GM12864 (cell line): ENCODE measurements at places on chromosomes 3 and 15.

GRCh38 chr3:59460068-59460467 lies 410.2 kb upstream of the CFAP20DC start:
- no peak for DNase-seq

DNA sequence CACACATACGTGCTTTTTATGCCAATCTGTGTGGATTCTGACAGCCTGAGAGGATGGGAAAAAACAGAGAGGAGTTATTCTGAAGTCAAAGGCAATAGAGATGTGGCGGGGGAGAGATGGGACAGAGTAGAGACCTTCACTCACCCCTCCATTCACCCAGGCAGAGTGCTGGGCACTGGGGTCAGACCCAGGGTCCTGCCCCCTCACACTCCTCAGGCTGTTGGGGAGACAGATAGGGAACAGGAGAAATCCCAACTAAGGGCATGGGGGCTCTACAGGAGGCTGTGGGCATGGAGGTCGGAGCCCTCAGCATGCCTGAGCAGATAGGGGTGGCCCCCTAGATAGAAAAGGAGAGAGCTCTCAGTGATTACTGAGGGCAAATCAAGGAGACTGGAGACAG lies 30.3 kb downstream of the SLC22A14 start:
- DNase-seq = no peak

GRCh38 chr15:55420171-55420866 lies 12.0 kb downstream of the PIERCE2 start:
- DNase-seq = no peak

- no peak for DNase-seq
These were observed 49.1 kb upstream of the TLE3 start for GRCh38 chr15:70146771-70147170.

DNA sequence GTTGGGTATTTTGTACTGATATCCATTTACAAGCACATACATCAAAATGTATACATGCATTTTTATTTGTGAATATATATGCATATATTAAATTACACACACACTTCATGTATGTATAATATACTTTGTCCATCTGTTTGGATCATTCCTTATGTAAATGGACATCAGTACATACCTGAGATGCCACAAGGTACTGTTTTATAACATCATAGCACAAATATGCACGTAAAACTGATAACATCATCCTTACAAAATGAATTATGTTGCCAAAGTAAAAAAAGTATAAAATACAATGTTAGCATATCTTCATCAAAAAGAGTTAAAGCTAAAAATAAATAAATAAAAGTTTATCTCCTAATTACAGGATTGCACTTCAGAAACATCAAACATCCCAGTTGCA lies 634.8 kb upstream of the UBE2E2 start:
- DNase-seq = no peak

- no peak for DNase-seq
These were observed 5.6 kb downstream of the FES start for GRCh38 chr15:90889736-90890456.

DNA sequence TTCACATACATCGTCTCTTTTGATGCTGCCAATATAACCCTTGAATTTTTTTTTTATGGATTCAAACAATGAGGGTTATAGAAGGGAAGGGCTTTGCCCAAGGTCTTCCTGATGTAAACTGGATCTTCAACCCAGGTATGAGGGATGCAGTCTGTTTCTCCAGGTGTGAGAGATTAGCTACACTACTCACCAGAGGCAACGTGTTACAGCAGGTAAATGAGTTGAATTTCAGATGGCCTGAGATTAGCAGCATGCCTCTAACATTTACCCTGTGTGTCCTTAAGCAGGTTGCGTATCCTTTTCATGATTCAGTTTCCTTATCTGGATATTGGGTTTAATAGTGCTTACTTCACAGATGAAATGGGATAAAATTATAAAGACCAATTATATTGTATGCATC lies 1.9 kb downstream of the RTP4 start:
- DNase-seq = no peak

DNA sequence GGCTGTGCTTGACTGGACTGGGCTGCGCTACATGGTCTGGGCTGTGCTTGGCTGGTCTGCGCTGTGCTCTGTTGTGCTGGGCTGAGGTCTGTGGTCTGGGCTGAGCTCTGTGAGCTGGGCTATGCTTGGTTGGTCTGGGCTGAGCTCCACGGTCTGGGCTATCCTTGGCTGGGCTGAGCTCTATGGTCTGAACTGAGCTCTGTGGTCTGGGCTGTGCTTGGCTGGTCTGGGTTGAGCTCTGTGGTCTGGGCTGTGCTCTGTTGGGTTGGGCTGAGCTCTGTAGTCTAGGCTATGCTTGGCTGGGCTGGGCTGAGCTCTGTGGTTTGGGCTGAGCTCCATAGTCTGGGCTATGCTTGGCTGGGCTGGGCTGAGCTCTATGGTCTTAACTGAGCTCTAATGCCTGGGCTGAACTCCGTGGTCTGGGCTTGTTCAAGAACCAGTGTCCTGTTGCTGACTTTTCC lies 92.0 kb downstream of the PLXNA1 start:
- peak; percentile 80 for DNase-seq

GRCh38 chr3:140910860-140911259 lies 30.8 kb upstream of the SLC25A36 start:
- DNase-seq = no peak

GRCh38 chr3:125211523-125212090 lies 941 bp downstream of the SLC12A8 start:
- no peak for DNase-seq

GRCh38 chr3:128285042-128285966 lies 132.0 kb downstream of the EEFSEC start:
- DNase-seq = no peak

- no peak for DNase-seq
These were observed 44.0 kb downstream of the CHSY1 start for GRCh38 chr15:101207867-101208288.

- no peak for DNase-seq
These were observed 8.7 kb upstream of the GP9 start for GRCh38 chr3:129051871-129052340.

GRCh38 chr3:52682016-52682415 lies 3.7 kb downstream of the PBRM1 start:
- DNase-seq = no peak

GRCh38 chr3:20680990-20681628 lies 495.1 kb upstream of the SGO1 start:
- no peak for DNase-seq

- DNase-seq = no peak
These were observed 95.2 kb downstream of the PLSCR2 start for GRCh38 chr3:146374146-146374545.

- DNase-seq = no peak
These were observed 5.4 kb upstream of the SETD5 start for GRCh38 chr3:9392041-9392440.

GRCh38 chr3:51712511-51712931 lies 5.7 kb downstream of the GRM2 start:
- no peak for DNase-seq

DNA sequence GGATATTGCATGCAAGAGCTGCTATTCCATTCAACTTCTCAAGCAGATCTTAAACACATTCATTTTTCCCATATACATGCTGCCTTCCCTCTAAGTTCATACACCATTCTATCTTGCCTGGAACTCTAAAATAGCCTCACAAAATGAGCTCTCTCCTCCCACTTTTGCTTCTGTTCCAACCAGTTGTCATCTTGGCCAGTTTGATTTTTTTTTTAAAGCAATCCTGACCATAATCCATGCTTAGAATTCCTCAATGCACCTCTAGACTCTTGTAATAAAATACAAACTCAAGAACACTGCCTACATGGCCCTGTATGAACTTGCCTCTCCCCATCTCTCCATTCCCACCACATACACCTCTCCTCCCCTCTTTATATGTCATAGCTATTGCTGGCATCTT lies 68.6 kb upstream of the NPHP3 start:
- no peak for DNase-seq

GRCh38 chr3:119586733-119587172 lies 7.5 kb downstream of the ADPRH start:
- no peak for DNase-seq

- no peak for DNase-seq
These were observed 2.9 kb upstream of the GMNC start for GRCh38 chr3:190865419-190865818.

- DNase-seq = no peak
These were observed 72.4 kb downstream of the LDHAL6B start for GRCh38 chr15:59279023-59279422.

GRCh38 chr3:141940194-141940776 lies 63.8 kb downstream of the ATP1B3 start:
- no peak for DNase-seq

- no peak for DNase-seq
These were observed 941 bp downstream of the ZBED2 start for GRCh38 chr3:111594205-111594604.

DNA sequence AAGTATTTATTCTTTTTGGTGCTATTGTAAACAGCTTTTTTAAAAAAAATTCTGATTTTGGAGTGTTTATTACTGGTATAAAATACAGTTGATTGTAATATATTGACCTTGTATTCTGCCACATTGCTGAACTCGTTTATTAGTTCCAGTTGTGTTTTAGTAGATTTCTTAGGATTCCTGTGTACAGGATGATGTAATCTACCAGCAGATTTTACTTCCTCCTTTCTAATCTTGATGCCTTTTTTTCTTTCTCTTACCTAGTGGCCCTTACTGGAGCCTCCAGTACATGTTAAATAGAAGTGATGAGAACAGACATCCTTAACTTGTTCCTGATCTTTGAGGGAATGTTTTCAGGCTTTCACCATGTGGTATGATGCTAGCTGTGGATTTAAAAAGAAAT lies 70.4 kb upstream of the KY start:
- no peak for DNase-seq

DNA sequence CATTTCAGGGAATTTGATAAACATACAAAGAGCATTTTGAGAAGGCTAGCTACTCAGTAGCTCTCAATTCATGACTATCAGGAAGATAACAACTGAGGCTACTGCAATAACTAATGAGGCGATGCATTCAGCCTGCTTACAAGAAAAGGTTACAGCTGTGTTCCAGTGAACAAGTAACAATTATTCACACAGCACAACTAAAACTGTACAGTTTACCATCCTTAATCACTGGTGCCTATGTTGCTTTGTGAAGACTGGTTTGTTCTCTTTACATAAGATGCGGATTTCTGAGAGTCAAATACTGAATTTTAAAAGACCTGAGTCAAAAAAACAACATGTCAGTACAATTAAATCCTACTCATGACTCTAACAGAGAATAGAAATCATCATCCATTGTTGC lies 526.3 kb downstream of the OTOL1 start:
- no peak for DNase-seq

GRCh38 chr3:127833281-127834032 lies 11.1 kb upstream of the MGLL start:
- DNase-seq = no peak

GRCh38 chr15:98965597-98965996 lies 42.0 kb downstream of the PGPEP1L start:
- no peak for DNase-seq

DNA sequence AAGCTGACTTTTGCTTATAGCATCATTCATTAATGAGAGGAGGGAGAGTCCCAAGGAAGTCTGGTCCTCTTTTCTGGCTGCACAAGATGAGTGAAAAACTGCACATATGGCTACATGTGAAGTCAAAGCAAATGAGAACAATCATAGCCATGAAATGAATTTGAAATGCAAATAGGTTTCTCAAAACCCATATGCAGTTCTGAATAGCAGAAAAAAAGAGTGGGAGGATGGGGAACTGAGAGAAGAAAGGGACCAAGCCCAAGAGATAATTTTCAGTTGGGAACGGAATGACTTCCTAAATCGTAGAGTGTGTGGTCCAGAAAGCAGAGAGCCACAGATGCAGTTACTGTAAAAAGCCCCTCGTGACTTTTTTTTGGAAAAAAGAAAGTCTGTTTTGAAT lies 66.3 kb downstream of the GTPBP8 start:
- peak; percentile 31 for DNase-seq
